T-helper 9 cell (primary cell): ENCODE measurements at places on chromosomes 2 and 18.

DNA sequence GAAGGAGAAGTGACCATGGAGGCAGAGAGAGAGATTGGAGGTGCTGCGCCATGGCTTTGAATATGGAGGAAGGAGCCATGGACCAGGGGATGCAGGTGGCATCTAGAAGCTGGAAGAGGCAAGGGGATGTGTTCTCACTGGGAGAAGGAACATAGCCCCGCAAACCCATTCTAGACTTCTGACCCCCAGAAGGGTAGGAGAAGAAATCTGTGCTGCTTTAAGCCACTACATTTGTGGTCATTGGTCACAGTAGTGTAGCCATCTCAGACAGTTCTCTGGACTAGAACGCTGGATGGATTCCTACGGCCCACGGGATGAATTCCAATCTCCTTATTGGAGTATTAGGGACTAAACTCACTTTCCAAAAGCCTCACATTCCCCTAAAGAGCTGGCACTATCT, 67.8 kb downstream of the PTGR3 start:
- no peak for DNase-seq

GRCh38 chr2:155815851-155816250, 516.7 kb downstream of the NR4A2 start:
- no peak for DNase-seq

- DNase-seq: no peak
Observed at GRCh38 chr2:157173740-157174184, 83.7 kb upstream of the GALNT5 start.

DNA sequence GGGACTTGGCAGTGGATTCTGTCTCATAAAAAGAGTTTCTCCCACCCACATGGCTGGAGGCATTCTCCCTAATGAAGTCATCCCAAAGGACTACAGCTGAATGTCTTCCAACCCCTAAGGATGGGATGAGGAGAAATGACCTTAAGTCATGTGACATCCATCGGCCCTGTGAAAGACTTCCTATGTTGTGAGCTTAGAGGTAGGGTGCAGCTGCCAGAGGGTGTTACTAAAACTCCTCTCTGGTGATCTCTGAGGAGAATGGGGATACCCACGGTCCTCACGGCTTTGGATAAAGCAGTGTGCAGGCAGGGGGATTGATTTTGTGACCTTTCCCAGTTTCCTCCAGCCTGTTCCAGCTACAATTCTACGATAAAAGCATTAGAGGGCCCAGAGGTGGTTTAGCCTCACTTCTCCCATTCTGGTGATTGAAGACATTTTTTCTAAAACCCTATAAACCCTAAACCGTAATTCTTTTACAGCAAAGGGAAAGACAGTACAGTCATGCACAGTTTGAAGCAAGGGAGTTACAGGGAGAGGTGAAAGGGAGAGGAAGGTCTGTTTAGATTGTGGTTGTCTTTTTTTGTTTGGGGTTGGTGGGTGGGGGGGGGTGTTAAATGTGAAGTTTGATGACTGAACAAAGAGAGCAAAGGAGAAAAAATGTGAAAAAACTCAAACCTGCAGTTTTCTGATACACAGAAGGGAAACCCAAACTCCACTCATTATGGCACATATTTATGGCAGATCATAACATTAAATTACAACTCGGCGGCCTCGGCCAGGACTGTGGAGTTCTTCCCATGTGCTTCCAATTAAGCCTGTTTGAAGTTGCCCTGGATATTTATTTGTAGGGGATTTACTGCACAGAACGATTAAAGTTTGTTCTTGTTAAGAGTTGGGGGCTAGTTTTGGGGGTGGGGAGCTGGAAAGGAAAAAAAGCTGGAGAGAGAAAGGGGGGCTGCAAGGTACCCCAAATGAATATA, 26.6 kb upstream of the SLC14A2 start:
- DNase-seq: no peak

DNA sequence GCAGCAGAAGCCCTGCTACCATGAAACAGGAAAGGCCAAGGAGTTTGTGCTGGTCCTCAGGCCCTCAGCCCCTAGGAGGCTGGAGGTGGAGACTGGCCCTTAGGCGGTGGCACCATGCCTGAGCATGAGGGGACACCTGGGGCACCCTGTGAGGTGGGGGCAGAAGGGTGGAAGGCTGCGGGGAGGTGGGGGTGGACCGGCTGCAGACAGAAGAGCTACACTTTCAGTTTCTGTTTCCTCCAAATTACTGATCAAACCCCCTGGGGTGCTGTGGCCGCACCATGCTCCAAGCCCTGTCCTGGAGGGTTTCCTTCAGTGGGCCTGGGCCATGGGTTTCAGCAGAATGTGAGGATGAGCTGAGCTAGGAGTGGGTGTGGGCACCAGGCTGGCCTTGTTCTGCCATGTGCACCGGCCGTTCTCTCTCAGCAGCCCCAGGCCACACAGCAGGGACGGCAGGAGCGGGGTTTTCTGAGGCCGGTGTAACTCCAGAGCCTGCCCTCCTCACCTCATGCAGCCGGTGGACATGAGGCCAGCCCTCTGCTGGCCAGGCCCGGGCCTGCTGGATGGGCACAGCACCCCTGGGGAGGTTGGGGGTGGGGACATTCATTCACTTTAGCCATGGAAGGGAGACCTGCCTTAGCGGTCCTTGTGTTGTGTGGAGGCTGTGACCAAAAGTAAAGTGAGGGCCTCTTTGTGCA, 51.5 kb downstream of the PLEKHB2 start:
- no peak for DNase-seq

- no peak for DNase-seq
Observed at GRCh38 chr2:72828840-72829507, 3.1 kb upstream of the EXOC6B start.

GRCh38 chr2:181623159-181623558, 33.7 kb downstream of the CERKL start:
- no peak for DNase-seq

GRCh38 chr2:118121986-118122524, 33.8 kb downstream of the INSIG2 start:
- no peak for DNase-seq

DNA sequence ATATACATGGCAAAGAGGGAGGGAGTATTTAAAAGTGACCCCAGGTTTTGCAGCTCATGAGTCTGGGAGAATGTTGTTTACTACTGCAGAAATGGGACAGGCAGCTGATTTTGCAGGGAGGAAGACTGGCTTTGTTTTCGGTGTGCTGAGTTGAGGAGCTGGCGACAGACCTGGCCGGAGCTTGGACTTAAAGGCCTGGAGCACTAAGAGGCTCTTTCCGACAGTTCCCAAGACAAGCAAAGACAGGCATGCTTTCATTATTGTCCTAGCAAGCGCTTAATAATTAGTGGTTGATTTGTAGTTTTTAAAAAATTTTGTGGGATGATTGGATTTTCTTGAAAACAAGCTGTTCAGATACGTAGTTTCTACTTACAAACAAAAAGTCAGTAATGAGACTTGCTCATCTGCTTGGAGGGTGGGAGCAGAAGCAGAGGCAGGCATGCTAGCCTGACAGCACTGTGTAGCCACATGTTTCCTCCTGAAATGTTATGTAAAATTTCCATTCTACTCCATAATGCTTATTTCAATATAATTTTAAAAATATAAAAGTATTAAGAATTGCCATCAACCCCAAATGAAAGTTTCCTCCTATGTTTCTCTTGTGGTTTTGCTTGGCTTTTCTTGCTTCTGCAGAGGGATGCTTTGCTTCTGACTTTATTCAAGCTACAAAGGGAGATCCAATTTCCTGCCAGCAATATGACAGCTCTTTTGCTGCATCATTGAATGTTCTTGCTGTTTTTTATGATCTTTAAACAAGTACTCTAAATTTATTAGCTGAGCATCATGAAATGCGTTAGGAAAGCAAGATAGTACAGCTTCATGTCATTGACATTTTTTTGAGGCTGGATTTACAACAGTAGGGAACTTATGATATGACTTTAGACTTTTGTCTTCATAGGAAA, 75.8 kb downstream of the PHLPP1 start:
- DNase-seq: no peak

- DNase-seq: no peak
Observed at GRCh38 chr18:48612917-48613316, 74.1 kb downstream of the CTIF start.

DNA sequence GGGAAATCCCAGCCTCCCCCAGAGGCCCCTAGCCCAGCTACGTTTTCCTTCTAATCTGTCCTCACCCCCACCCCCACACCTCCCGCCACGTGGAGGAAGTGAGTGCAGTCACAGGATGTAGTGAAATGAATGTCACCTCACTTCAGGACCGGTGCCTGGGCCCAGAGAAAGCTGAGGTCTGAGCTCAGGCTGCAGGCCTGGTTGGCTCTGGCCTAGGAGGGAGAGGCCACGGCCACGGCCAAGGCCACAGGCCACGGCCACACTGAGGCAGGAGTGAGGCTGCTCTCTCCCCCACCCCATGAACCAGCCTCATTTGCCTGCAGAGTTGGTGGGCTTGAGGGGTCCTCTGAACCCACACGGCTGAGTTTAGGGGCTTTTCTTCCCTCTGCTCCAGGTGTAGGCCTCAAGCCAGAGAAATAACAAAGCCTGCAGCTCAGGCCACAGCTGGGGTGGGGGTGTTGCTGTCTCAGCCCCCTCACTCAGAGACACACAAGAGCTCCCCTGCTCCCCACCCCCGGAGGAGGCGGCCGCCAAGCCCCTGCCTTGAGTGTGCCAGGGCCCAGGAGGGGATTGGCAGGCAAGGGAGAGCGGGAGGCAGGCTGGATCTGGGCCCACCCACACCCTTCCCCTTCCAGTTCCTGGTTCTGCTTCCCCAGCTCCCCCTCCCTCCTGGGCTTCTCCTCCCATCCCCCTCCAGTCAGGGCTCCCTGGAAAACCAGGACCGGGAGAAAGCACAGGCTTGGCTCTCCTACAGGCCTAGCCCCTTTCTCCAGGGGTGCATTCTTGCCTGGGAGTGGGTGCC, 27.0 kb downstream of the DNMT3A start:
- peak; percentile 57 for DNase-seq

DNA sequence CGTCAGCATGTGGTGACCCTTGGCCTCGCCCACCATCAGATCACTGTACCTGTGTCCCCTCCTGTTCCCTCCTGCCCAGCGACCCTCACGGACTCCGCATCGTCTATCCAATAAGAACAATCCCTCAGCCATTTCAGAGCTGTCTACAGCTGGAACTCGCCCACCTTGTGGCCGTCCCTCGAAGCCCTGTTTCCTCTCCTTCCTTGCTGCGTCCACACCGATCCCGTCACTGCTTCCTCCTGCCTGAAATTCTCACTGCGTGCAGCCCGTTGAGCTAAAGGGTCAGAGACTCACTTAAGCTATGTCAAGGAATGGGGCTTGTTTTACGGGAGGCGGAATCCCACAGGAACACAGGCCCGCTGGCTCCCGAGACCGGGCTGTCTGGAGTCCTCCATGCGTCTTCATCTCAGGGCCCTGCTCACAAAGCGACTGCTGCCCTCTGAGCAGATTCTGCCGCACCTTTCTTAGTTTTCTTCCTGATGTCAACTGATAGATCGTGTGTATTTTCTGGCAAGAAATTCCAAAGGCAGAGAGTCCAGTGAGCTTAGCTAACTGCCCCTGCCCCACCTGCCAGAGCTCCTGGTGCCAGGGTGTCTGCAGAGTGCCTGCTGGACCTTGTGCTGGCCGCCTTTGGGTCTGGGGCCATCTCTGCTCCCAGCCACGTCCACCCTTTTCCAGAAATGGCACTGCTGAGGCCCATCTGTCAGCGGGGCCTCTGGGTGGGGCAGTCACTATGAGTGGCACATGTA, 35.3 kb downstream of the KLHL29 start:
- DNase-seq: no peak

- DNase-seq: no peak
Observed at GRCh38 chr2:96163768-96164429, 18.7 kb upstream of the DUSP2 start.

- DNase-seq: no peak
Observed at GRCh38 chr2:138359532-138359931, 142.0 kb upstream of the SPOPL start.

DNA sequence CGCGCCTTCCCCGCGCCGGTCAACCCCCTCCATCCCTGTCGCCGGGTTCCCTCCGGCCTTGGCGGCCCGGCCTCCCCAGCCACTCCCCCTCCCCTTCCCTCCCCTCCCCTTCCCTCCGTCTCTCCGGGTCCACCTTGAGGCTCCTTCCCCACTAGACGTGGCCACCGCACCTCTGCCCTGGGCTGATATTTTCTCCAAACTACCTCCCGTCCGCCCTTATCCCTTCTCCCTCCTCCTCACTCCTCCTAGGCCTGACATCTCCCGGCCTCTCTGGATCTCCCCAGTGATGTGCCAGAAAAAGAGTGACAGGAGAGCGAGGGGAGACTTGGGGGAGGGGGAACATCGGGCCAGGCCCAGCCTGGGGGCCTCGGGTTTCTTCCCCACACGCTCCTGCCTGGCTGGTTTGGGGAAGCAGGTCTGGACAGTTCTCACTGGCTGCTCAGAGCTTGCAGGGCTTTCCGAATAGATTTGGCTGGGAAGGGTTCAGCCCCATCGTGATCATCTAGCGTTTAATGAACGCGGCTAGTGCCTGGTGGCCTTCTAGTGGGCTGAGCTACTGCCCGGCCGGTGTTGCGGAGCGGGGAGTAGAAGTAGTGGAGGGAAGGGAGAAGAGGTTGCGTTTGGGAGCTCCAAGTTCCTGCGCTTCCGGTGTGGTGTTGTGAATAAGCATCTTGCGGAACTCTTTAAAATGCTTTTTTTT, 641 bp downstream of the MAPRE3 start:
- DNase-seq: no peak

GRCh38 chr2:223920109-223920508, 25.0 kb downstream of the WDFY1 start:
- no peak for DNase-seq
